ENCODE measurements at places on chromosomes 1 and 21. TPM values are rescaled to one million over a fixed set of nuclear protein-coding genes. Genes with fewer than 3 reads are reported as not detected.

GRCh38 chr1:101302831-101303511, 66.2 kb downstream of the S1PR1 start:
- no peak for DNase-seq

- no peak for DNase-seq
Measured at GRCh38 chr1:151428068-151428467, 28.7 kb downstream of the PSMB4 start.

- DNase-seq, result no peak
Measured at GRCh38 chr1:151989211-151989862, 4.3 kb downstream of the S100A10 start.

DNA sequence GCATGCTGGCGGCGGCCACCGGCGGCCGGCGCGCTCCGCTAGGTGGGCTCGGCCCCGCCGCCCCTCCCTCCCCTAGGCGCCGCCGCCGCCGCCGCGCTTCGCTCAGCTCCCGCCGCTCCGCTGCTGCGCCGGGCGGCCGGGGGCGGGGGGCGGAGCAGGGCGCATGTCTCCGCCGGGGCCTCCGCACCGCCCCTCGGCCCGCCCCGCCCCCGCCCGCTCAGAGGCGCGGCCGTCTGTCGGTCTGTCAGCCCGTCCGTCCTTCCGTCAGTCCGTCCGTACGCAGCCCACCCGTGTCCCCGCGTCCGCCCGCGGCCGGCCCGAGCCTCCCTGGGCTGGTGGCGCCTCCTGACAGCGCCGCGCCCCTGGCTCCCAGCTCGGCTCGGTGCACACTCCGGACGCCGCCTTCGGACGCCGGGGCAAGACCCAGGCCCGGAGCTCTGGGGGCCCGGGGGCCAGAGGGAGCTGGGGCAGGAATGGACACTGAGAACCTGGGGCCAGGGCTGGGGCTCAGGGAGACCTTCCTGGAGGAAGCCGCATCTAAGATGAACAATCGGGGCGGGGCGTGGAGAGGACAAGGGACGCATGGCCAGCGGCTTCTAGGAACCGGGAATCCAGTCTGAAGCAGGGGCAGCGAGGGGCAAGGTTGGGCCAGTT, at the start of gene GPR153:
GPR153 (minus strand) TSS at position 138 of the 654 bp plus-strand sequence. CDS start 6,193 bp downstream, outside the sequence.
- DNase-seq, result peak; percentile 75

GRCh38 chr1:44464361-44464760, 59.3 kb downstream of the RNF220 start:
- no peak for DNase-seq

The PRKAA2 gene
- total RNA-seq, result 27.5 TPM

DNA sequence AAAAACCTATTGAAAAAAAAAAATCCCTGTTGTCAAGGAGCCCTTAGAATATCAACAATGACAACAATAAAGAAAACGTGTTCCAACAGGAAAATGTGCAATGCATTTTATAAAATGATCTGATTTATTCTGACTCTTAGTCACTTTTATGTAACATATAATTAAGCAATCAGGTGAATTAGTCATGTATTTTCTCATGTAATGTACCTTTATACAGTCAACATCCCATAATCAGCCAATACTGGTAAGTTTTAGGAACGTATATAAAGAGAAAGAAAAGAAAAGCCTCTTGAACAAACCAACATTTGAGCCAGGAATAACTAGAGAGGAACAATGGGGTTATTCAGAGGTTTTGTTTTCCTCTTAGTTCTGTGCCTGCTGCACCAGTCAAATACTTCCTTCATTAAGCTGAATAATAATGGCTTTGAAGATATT, at the start of gene CLCA4:
CLCA4 (plus strand) TSS at position 292 of the 435 bp plus-strand sequence; CDS start at position 334, 42 bp downstream.
- DNase-seq, result no peak

DNA sequence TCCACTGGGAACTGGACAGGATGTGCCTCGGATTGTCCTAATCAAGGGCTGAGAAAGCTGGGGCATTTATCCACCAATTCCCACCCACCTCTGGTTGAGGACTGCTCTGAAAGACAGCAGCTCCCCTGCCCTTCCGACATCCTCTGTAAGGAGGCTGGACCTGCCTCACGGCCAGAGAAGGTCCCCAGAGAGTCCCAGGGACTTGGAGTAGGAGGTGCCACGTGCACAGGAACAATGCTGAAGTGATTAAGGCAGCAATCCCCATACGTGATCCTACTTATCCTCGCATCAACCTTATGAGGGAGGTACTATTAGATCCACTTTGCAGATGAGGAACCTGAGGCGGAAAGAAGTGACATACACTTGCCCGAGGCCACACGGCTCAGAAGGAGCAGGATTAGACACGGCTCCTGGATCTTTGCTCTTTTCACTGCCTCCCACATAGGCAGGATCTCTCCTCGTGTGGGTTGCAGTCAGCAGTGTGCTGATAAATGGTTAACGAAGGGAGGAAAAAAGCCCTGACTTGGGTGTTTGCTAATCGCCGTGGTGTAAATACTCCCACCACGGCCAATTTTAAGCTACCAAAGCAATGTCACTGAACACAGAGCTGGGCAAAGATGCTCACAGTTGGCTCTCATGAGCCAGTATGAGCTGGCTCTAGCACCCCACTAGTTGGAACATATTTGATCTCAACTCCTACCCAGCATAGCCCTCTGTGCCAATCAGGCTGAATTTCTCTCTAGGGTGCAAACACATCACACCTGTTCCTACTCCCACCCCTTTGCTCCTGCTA, 18.6 kb upstream of the LDLRAP1 start:
- no peak for DNase-seq

- no peak for DNase-seq
Measured at GRCh38 chr1:223556414-223557129, 108.9 kb downstream of the CAPN8 start.

DNA sequence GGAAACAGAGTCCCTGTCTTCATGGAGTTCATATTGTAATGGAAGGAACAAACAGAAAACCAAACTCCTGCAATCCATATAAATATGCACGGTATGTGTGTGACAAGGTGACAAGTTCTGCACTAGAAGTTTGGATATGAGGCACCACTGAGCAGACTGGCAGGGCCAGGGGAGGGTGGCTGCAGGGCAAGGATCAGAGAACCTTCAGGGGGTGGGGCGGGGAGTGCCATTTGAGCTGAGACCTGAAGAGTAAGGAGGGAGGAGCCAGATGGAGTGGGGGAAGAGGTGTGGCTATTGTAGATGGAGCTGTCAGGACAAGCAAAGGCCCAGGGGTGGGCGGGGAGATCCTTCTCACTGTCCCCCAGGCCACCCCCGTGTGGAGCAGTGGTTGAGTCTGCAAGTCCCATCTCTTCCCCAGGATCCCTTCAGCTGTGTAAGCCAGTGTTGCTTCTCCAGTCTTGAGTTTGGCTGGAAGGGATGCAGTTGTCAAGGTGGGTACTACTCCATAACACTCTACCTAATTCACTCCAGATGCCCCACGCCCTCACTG, 76.4 kb downstream of the ATP5PO start:
- DNase-seq, result no peak

GRCh38 chr1:18820791-18821641, 38.4 kb downstream of the TAS1R2 start:
- peak; percentile 90 for DNase-seq

DNA sequence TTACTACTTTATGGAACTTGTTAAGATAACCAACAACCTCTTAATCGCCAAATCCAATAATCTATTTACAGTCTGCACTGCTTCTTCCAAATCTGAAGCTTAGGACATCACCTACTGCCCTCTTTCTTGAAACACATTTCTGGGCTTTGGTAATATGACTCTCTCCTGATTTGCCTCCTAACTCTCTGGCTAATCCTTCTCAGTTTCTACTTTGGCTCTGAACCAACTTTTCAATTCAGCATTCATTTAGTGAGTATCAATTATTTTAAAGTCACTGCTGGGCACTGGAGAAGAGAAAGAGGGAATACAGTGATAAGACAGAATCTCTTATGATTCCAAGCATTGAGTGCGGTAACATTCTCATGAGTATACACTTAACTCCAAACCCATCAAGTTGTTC, 275.0 kb downstream of the AKT3 start:
- DNase-seq, result peak; percentile 7
